Fibroblast of lung (primary cell): ENCODE measurements at places on chromosomes 6 and 20. TPM values are rescaled to one million over a fixed set of nuclear protein-coding genes. Genes with fewer than 3 reads are reported as not detected.

The BCAS4 gene
- 12.1 and 33.7 TPM in 2 replicates for total RNA-seq

The KIF6 gene
- 0.77 and 0.83 TPM in 2 replicates for total RNA-seq

The SLC12A5 gene
- total RNA-seq = 0.26 and 0.50 TPM in 2 replicates

The PPP1R18 gene
- 44.4 and 63.4 TPM in 2 replicates for total RNA-seq

The MUC21 gene
- not detected in 2 replicates for total RNA-seq

The FAM83C gene
- total RNA-seq = not detected in 2 replicates

The OR2B6 gene
- total RNA-seq = 0.17 TPM in 1 of 2 replicates, not detected in the other

The TPX2 gene
- 5.4 and 21.0 TPM in 2 replicates for total RNA-seq

The LHFPL5 gene
- total RNA-seq = not detected in 2 replicates

The GHRH gene
- not detected in 2 replicates for total RNA-seq

The CCN6 gene
- not detected in 2 replicates for total RNA-seq

The SLC35B3 gene
- total RNA-seq = 18.2 and 19.0 TPM in 2 replicates

The SLC22A7 gene
- not detected in 2 replicates for total RNA-seq

The IYD gene
- total RNA-seq = not detected in 2 replicates

The BPIFB2 gene
- total RNA-seq = not detected in 2 replicates

The C6orf15 gene
- not detected in 2 replicates for total RNA-seq

The PYGB gene
- total RNA-seq = 81.7 and 89.5 TPM in 2 replicates

The PNLDC1 gene
- not detected in 2 replicates for total RNA-seq

The AIF1 gene
- total RNA-seq = not detected in 2 replicates

The NKAIN4 gene
- total RNA-seq = not detected in 2 replicates

The EBF4 gene
- total RNA-seq = 0.99 and 2.1 TPM in 2 replicates

The NCOA6 gene
- 5.9 and 8.1 TPM in 2 replicates for total RNA-seq

The BANF2 gene
- total RNA-seq = not detected in 2 replicates

The TMEM200A gene
- 44.2 and 51.7 TPM in 2 replicates for total RNA-seq

The DNMT3B gene
- 1.5 and 3.1 TPM in 2 replicates for total RNA-seq

The CGA gene
- total RNA-seq = not detected in 2 replicates

The PRICKLE4 gene
- total RNA-seq = 0.26 TPM in 1 of 2 replicates, not detected in the other

The ULBP3 gene
- 6.2 and 10.2 TPM in 2 replicates for total RNA-seq

The FOXC1 gene
- 0.66 and 0.77 TPM in 2 replicates for total RNA-seq

The ENPP1 gene
- 13.1 and 85.4 TPM in 2 replicates for total RNA-seq

The SAMD5 gene
- 3.1 and 4.0 TPM in 2 replicates for total RNA-seq

The CALHM5 gene
- total RNA-seq = 4.1 and 4.4 TPM in 2 replicates

The PAX1 gene
- total RNA-seq = not detected in 2 replicates

The LY6G6F gene
- total RNA-seq = not detected in 2 replicates

The ADAM33 gene
- total RNA-seq = 37.2 and 67.9 TPM in 2 replicates
